Osteoblast (primary cell): ENCODE measurements at places on chromosomes 3 and 15.

GRCh38 chr15:83538682-83539081 lies 91.5 kb downstream of the SH3GL3 start:
- no peak for DNase-seq

DNA sequence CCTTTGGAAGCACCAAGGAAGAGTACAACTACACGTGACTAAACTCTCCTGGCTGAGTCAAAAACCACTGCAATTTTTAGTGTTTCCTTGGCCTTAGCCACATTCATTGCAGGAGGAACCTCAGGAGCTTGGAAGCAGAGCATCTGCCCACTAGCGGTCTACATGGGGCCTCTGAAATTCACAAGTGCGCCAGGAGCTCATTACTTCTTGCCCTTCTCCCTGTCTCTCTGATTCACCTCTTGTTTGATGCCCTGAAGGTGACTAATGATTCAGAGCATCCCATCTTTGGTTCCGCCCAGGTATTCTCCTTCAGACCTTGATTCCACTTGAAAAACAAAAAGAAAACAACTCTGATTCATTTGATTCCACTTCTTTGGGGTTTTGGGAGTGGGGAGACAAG lies 201.1 kb upstream of the LPP start:
- no peak for DNase-seq

DNA sequence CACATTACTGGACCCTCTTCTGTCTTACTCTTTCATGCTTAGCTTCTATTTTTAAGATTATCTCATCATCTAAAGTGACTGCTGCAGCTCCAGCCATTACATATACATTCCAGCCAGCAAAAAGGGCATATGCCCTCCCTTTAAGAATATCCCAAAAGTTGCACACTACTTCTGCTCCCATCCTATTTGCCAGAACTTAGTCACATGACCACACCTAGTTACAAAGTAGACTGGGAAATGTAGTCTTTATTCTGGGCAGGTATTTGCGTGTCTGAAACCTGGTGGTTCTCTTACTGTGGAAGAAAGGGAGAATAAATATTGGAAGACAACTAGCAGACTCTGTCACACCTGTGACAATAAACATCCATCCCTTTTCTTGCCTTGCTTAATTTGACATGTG lies 341.6 kb upstream of the NR2E3 start:
- DNase-seq, result no peak

DNA sequence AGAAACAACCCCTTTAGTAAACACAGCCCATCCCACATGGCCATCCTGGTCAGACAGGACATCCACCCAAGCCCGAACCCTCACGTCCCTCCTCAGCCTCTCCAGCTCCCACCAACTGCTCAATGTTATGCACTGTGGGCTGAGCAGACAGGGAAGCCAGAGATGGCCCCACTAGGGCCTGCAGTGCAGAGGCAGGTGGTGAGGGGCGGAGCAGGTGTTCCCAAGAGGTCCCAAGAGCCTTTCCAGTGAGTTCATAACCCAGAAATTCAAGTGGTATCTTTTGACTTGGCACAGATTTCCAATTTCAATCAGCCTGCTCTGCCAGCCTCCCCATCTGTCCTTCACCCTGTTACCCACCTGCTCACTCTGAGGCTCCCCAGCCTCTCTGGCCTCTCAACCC lies 130.3 kb downstream of the LIPC start:
- no peak for DNase-seq

GRCh38 chr3:156818890-156819289 lies 7.3 kb upstream of the LEKR1 start:
- DNase-seq, result peak; percentile 93

- no peak for DNase-seq
Observed at GRCh38 chr3:89889386-89889785, 782.0 kb downstream of the EPHA3 start.

- no peak for DNase-seq
Observed at GRCh38 chr15:95928822-95929221, 401.7 kb upstream of the NR2F2 start.

GRCh38 chr15:67769497-67770357 lies 55.6 kb upstream of the SKOR1 start:
- DNase-seq, result no peak

GRCh38 chr3:147943265-147943945 lies 534.2 kb downstream of the ZIC1 start:
- DNase-seq, result peak; percentile 79

DNA sequence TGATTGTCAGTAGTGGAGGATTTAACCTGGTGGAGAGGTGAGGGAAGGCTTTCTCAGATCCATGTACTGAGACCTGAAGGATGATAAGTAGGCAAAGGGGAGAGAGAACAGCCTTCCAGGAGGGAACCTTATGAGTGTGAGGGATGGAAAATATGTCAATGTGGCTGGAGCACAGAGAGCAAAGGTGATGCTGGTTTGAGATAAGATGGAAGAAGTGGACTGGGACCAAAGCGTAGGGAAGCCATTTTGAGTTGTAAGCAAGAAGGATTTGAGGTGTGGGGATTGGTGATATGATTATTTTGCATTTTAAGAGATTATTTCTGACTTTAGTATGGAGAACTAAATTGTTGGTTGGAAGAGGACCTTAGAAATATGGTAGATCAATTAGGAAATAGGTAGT lies 3.9 kb downstream of the FBXO45 start:
- DNase-seq, result no peak

DNA sequence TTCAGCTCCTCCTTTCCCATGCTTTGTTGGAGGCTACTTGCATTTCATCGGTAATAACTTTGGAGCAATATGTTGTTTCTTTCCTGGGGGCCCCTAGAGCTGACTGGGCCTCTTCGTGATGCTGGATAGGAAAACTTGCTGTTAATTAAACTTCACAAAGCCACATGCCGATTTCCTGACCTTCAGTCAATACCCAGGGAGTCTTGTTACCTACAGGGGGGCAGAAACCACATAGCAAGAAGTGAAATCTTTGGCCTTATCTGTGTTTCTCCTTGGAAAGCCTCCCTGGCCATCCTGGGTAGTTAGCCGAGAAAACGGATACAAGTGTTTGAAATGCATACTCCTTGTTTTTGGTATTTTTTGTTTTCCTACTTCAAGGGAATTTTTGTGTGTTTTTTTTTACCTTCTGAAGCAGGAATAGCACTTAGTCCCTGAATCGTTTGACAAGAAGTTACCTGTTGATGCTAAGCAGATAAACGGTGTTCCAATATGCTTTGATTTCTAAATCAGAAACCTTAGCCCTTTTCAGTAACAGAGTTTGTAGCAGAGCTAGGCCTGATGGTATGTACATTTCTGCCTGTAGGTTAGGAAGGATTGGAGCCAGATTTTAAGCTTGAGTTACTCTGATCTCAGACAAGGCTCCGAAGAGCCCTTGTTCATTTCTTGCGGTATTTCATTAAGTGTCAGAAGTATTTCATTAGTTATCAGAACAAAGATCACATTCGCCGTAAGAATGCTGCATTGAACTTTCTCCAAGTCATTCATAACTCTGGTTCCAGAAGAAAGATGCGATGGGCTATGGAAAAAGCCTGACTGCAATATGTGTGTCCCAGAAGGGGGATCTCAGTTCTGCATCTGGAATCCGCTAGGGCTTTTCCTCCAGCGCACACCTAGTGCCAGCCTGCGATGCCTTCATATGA lies 111.5 kb downstream of the THSD4 start:
- DNase-seq, result no peak

GRCh38 chr3:190197346-190197763 lies 76.7 kb upstream of the P3H2 start:
- DNase-seq, result no peak

DNA sequence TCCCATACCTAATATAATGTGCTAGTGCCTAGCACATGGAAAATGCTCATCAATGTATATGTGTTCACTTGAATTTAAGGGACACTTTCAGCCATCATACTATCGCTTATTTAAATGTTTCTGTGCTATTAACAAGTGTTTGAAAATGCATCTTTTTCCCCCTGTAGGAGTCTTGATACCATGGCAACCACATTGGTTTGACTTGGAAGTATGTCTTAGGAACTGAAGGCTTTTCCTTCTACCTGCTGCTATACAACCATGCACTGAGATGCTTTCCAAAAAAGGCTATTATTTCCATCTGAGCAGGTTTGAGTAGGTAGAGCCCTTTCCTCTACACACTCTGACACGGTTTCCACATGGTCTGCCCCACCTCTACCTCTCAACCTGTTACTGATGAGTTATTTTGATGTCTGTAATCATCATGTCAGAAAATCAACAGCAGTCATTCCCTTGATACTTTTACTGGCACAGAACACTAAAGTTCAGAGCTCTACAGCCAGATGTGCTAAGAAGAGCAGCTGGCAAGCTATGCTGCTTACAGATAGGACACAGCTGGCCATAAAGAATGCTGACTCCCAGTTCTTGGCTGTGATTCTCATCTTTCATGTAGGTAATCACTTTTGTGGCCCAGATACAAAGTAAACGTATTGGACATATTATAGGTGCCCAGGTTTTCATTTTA lies 59.3 kb downstream of the RYR3 start:
- DNase-seq, result no peak

DNA sequence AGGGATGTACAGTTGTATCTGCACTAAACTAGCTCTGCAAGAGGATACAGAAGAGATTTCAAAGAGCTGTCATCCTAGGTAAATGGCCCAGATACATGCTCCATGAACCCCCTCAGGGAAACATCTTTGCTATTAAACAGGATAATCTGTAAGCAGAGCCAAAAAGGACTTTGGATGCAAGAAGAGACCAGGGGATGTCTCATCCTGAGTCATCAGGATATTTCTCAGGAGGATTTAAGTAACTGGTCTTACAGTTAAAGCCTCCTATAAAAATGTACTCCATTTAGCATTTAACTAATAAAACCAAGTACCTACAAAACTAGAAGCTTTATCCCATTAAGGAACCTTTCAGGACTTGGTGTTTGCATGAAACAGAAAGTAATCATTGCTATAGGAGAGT lies 48.2 kb upstream of the PHLDB2 start:
- DNase-seq, result no peak

GRCh38 chr3:142624341-142625152 lies 28.4 kb downstream of the PLS1 start:
- no peak for DNase-seq

GRCh38 chr3:169323578-169324451 lies 339.7 kb downstream of the MECOM start:
- no peak for DNase-seq

- no peak for DNase-seq
Observed at GRCh38 chr3:38551026-38551832, 55.1 kb downstream of the EXOG start.

GRCh38 chr3:184337399-184337714 lies at the start of gene FAM131A:
TSS of gene FAM131A (plus strand) at chr3:184337600. CDS start at chr3:184337631, 31 bp downstream.
- DNase-seq, result peak; percentile 88

GRCh38 chr3:126622694-126623093 lies 32.2 kb downstream of the TXNRD3 start:
- DNase-seq, result no peak

GRCh38 chr3:48107227-48107626 lies 81.0 kb downstream of the CDC25A start:
- DNase-seq, result no peak

DNA sequence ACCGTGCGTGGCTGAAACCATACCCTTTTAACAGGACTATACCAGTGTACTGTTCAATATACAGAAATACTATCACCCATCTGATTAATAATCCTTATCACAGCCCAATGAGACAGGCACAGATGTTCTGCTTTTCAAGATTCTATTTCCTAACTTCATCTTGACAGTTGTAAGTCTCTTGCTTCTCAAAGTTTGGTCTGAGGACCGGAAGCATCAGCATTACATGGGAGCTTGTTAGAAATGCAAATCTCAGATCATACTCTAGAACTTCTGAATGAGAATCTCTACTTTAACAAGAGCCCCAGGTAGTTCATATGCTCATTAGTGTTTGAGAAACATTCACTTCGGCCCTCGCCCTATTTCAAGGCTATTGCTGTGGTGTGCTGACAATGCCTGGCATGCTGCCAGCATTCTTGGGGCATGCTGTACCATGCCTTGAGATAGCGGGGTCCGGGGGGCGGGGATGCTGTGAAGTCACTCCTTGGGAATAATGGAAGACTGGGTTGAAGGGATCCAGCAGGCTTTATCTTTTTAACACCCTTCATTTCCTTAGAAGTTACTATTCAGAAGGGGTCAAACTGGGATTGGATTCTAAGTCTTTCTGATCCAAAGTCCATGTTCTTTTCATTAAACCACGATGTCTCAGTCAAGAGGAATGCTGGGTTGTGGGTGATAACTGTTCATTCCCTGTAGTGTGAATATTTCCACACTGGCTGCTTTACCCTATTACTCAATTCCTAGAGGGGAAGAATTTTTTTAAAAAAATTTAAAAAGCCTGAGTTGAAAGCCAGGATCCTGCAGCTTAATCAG lies 194.7 kb downstream of the LPP start:
- peak; percentile 61 for DNase-seq

DNA sequence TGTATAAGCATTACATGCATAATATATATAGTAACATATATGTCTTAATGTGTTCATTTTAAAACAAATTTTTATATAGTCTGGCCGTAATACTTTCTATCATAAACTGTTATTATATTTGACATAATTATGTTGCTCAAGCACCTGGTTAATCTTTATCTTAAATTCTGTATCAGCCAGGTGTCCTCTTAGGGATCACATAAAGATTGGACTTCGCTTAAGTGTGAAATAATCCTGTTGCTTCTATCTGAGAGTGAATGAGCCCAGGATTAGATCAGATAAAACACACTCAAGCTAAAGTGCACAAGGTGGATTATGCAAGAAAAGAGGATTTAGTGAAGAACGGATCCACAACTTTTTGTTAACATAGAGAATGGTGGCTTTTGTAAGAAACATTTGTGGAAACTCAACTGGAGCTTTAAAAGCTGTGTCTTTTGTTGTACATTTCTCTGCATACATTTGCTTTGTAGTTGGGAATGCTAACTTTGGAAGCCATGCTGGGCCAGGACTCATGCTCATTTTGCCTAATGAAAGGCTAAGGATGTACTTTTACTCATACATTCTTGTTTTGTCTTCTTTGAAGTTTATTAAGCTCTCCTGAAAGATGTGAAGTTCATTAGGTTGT lies 437.8 kb downstream of the ZIC1 start:
- DNase-seq, result no peak

GRCh38 chr3:45489730-45490309 lies 101.4 kb downstream of the LARS2 start:
- DNase-seq, result no peak

- DNase-seq, result no peak
Observed at GRCh38 chr3:171974986-171975837, 64.2 kb upstream of the FNDC3B start.

GRCh38 chr3:176780766-176781165 lies 416.5 kb downstream of the TBL1XR1 start:
- no peak for DNase-seq

- no peak for DNase-seq
Observed at GRCh38 chr15:85578941-85579701, 198.7 kb downstream of the AKAP13 start.

DNA sequence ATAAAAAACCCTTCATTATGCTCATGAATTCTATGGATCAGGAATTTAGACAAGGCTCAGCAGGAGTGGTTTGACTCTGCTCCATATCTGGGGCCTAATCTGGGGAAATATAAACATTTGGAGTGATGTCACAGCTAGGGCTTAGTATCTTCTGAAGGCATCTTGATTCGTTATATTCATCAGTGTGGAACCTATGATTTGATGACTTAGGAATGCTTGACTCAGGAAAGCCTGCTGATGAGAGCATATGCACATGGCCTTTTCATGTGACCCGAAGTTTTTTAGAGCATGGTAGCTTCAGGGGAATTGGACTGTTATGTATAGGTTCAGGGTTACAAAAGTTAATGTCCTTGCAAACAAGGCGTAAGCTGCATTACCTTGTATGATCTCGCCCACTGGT lies 184.9 kb upstream of the LRRC3B start:
- DNase-seq, result no peak

- no peak for DNase-seq
Observed at GRCh38 chr3:111796566-111796965, 62.5 kb upstream of the PHLDB2 start.

GRCh38 chr3:189554868-189555557 lies 76.2 kb upstream of the TP63 start:
- DNase-seq, result no peak
